Mesothelial cell of epicardium (in vitro differentiated cells): ENCODE measurements at places on chromosomes 7 and 10. TPM values are rescaled to one million over a fixed set of nuclear protein-coding genes. Genes with fewer than 3 reads are reported as not detected.

DNA sequence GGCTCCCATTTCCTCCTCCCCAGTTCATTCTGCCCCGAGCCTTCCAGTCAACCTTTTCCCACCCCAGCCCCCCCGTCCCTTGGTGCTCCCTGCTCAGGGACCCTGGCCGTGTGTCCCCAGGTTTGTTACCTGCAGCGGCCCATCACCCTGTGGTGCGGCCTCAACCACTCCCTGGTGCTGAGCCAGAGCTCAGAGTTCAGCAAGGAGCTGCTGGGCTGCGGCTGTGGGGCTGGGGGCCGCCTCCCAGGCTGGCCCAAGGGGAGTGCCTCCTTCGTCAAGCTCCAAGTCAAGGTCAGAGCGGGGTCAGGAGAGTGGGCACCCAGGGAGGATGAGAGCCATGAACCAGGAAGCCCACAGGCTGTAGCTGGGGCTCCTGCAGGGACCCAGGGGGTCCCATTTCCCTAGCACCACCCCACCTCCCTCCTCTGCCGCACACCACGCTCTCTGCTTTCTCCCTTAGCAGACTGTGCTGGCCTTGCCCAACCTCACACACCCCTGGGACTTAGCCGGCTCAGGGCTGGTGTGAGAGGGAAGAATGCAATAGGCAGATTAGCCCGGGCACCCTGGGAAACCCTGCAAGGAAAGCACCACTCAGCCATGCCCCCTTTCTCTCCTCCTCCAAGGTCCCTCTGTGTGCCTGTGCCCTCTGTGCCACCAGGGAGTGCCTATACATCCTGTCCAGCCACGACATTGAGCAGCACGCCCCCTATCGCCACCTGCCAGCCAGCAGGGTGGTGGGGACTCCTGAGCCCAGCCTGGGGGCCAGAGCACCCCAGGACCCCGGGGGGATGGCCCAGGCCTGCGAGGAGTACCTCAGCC is 2.0 kb upstream of the PCOLCE start:
- no peaks in the 10 kb centered on the region for H3K27me3 ChIP-seq
- peak overlapping the region; percentile 59 for H3K27ac ChIP-seq
- DNase-seq: no peak

MYH16 gene
- 0.09 TPM in 1 of 3 replicates, not detected in the others for total RNA-seq

SKIDA1 gene
- total RNA-seq: 9.7 to 10.4 TPM (median 9.7 TPM) in 3 replicates

UNC5B gene
- total RNA-seq: 84.8 to 91.5 TPM (median 85.7 TPM) in 3 replicates

- H3K4me3 ChIP-seq: no peak overlapping the region
- DNase-seq: no peak
- H3K36me3 ChIP-seq: no peaks in the 10 kb centered on the region
- H3K27ac ChIP-seq: no peak overlapping the region
- peaks cover 18% of the 10 kb centered on the region for H3K4me1 ChIP-seq
These were observed 28.6 kb upstream of the SLC16A12 start for GRCh38 chr10:89563861-89564478.

- H3K4me1 ChIP-seq: peaks cover 15% of the 10 kb centered on the region
- no peaks in the 10 kb centered on the region for H3K27me3 ChIP-seq
- no peak overlapping the region for H3K4me3 ChIP-seq
- H3K27ac ChIP-seq: no peak overlapping the region
- no peaks in the 10 kb centered on the region for H3K36me3 ChIP-seq
- no peak for DNase-seq
These were observed 46.7 kb downstream of the SHOC2 start for GRCh38 chr10:110966146-110966545.

PTTG1IP2 gene
- not detected in 3 replicates for total RNA-seq

DNA sequence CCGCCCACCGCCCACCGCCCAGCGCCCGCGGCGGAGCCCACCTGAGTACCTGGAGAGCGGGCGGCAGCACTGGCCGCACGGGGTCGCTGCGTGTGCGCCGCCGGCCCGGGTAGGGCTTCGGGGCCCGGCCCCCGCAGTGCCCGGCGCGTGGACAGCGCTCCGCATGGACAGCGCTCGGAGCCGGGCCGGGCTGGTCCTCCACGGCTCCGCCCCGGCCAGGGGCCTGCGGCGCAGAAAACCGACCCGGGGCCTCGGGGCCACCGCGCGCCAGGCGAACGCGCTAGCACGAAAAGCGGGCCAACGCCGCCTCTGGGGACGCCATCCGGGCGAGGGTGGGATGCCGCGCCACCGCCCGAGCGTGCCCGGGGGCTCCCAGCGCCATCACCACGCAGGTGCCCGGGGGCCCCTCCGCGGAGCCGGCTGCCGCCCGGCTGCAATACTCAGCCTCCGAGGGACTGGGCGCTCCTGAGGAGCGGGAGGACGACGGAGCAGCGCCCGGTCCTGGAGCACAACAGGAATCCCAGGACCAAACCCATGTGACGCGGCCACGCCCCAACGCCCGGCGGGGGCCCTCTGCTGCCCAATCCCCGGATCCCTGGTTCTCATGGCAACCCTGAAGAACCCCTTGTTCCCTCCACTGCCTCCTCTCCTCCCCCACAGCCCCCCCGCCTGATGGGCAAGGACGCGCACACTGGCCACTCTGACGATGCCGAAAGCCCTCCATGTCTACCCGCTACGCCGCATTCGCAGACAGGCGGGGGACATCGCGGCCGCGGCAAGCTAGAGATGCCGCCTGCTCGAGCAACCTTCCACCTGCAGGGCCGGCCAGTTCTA is at the start of gene GRB10:
TSS of gene GRB10 (minus strand) at position 522 of the 834 bp plus-strand sequence. CDS start 50,574 bp downstream, outside the sequence.
- H3K4me3 ChIP-seq: peak within 1 kb of the TSS; percentile 70
- H3K27me3 ChIP-seq: peaks cover 47% of the 10 kb centered on the region
- H3K27ac ChIP-seq: no peak within 1 kb of the TSS
- H3K4me1 ChIP-seq: peaks cover 9% of the 10 kb centered on the region

- H3K36me3 ChIP-seq: peaks cover under 1% of the 10 kb centered on the region
- H3K4me3 ChIP-seq: peak overlapping the region; percentile 94
- no peak for DNase-seq
These were observed 427 bp downstream of the PYROXD2 start for GRCh38 chr10:98414578-98414931.
